ENCODE measurements at places on chromosomes 11 and 22.

GRCh38 chr11:76856106-76856505, 4.6 kb upstream of the ACER3 start:
- DNase-seq: no peak

GRCh38 chr11:39268176-39268690, 2191.2 kb downstream of the LRRC4C start:
- no peak for DNase-seq

- DNase-seq: no peak
Observed at GRCh38 chr11:69125861-69126260, 29.9 kb upstream of the SMIM38 start.

DNA sequence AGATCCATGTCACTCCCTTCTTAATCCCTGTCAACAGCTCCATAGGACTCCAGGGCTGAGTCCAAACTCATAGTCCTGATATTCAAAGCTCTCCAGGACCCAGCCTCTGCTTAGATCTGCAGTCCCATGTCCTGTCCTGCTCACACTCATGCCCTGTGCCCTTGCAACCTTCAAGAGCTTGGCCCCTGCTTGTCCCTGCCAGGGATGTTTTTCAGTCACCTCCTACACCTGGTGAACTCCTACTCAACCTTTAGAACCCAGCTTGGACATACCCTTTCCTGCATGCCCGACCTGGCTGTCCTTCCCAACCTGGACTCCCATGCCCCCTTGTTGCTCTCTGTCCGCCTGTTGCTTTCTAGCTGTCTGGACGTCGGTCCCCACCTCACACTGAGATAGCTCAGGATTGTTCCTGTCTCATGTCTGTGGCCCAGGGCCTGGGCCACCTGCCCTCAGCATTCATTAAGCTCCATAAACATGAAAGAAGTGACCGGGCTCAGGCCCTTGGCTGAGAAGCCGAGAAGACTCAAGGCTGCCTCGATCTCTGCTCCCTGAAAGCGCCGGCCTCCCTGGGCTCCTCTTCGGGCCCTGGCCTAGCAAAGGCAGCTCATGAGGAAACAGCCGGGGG, 48.8 kb upstream of the RTL6 start:
- no peak for DNase-seq

- DNase-seq: no peak
Observed at GRCh38 chr22:46688949-46689348, 49.1 kb downstream of the CERK start.

DNA sequence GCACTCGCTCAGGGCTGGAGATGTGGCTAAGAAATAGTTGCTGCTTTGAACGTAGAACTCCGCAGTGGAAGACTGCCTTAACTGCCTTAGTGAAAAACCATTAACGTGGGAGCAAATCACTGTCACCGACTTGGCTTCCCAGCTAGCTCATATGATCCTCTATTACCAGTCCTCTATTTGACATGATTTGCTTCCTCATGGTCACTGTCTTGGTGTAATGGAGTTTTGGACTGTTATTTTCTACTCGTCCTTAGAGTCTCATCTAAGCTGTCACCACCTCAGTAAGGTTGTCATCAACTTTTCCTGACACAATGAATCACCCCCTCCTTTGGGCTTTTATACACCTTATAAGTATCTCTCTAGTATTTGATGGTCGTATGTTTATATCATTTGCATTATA, 167.1 kb upstream of the NARS2 start:
- DNase-seq: no peak

GRCh38 chr11:111439901-111440300, 60.8 kb upstream of the POU2AF1 start:
- DNase-seq: no peak

DNA sequence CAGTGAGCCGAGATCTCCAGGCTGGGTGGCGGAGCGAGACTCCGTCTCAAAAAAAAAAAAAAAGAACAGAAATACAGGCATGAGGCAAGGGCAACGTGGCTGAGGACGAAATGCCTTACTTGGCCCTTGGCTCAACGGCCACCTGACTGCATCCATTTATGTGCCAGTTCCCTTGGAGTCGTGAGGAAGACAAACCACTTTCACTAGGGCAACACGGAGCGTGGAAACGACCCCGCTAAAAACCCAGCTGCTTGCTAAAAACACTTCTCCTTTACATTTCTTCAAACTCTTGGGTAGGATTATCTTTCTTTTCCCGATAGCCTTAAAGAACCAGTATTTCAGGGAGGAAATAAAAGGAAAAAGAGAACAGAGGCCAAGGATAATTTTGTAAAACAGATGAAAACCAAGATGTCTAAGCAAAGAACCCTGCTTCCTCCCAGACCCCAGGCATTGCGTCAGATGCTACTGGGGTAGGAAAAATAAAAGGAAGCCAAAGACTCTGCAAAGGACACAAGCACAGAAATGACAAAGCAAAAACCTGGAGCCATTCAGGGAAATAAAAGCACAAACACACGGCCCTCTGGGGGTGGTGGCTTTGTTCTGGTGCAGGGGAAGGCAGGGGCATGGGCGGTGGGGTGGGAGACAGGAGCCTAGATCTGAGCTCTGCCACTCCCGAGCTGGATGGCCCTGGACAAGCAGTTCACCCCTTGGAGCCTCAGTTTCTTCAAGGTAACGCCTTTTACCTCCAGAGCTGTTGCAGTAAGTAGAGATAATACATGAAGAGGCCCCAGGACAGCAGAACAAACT, 37.0 kb downstream of the PC start:
- DNase-seq: no peak

DNA sequence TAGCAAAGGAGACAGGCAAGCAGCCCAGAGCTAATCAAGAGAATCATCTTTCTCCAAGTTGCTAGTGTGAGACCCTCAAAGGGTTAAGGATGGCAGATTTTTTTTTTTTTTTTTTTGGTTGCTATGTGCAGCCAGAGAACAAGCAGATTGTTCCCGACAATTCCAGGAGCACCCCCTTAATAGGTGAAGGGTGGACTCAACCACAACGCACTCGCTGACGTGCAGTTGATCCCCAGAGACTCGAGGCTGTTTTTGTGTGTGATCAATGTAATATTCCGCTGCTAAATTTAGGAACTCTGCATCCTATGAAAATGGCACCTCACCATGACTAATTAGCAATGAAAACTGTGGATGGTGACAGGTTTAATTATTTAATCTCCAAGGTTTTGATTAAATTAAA, 789.0 kb downstream of the KCNA4 start:
- DNase-seq: no peak

- DNase-seq: no peak
Observed at GRCh38 chr11:255176-255575, 18.4 kb downstream of the PSMD13 start.

GRCh38 chr11:8328231-8328794, 64.6 kb upstream of the LMO1 start:
- DNase-seq: no peak

DNA sequence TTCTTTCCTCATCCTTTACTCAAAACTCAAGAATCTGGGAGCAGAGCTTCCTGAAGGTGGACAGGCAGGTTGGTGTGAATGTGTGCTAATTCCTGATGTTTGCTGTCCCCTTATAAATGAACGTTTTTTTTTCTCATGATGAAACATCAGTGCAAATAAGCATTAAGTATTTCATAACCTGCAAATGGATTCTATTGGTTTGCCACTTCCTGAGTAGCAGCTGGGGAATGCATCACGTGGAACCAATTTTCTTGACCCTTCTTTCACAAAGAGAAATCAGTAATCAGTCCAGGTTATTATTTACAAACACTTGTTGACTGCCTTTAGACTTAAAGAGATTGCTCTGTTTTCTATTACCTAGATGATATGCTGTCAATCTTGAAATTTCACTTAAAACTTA, 40.1 kb upstream of the SCN3B start:
- no peak for DNase-seq

DNA sequence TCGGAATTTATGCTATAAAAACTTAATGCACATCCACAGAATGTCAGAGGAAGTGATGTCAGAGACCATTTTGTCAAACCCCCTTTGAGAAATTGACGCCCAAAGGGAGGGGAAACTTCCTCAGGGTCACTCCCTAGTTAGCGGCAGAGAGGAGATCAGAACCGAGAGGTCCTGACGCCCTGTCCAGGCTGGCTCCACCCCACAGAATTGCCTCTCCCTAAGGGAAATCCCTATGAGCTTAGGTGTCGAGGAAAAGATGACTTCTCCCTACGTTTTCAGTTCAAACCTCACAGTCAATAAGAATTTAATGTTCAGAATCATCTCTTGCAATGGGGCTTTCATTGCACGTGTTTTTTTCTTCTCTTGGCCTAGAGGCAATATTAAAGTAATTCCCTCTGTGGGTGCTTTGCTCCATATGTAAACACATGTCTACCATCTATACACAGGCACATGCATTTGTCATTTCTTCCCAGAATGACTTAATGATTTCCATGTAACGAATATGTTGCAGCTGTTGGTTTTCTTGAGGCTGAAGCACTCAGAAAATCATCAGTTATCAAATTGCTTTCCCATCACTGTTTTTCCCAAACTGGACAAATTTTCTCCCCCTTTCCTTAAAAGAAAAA, 148.7 kb upstream of the TIMP3 start:
- DNase-seq: no peak

- DNase-seq: no peak
Observed at GRCh38 chr11:66437979-66438503, 607 bp downstream of the MRPL11 start.

DNA sequence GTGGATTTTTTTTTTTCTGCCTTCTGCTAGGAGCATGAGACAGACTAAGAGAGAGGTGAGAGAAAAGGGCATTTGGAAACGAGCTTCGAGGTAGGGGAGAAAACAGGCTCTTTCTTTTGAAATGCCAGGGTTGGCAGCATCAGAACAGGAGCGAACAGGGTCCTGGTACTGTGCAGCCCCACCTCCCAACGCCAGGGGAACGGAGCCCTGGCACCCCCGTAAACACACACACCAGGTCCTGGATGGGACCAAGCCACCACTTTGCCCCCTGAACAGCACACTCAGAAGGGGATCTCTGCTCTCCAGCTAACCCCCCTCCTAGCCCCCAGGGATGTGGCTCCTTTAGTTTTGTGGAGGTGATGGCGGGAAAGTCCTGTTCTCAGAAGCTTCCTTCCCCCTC, 127.1 kb downstream of the CTTN start:
- no peak for DNase-seq

- no peak for DNase-seq
Observed at GRCh38 chr11:61603667-61604066, 22.8 kb upstream of the SYT7 start.

DNA sequence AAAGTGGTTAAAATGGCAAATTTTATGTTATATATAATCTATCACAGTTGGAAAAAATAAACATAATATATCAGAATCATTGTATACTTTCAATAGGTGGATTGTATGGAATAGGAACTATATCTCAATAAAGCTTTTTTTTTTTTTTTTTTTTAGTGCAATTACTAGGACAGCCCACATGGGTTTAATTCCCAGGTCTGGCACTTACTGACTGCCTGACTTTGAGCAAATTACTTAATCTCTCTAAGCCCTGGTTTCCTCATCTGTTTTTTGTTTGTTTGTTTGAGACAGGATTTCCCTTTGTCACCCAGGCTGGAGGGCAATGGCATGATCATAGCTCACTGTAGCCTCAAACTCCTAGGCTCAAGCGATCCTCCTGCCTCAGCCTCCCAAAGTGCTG, 26.1 kb upstream of the BAIAP2L2 start:
- DNase-seq: no peak

DNA sequence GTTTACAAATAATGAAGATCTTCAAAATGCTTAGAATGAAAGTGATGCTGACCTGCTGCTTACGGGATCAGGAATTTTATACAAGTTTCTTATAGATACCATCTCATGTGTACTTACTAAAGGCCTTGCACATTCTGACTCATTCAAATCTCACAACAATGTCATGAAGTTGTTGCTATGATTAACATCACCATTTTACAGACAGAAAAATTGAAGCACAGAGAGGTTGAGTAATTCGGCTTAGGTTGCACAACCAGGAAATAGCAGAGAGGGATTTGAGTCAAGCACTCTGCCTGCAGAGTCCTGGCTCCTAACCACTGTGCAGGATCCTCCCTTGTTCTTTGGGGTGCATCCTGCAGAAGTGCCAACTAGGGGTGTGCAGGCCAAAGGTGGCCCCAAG, 471.9 kb downstream of the MIAT start:
- no peak for DNase-seq

GRCh38 chr22:23226497-23226850, 46.2 kb downstream of the BCR start:
- no peak for DNase-seq

DNA sequence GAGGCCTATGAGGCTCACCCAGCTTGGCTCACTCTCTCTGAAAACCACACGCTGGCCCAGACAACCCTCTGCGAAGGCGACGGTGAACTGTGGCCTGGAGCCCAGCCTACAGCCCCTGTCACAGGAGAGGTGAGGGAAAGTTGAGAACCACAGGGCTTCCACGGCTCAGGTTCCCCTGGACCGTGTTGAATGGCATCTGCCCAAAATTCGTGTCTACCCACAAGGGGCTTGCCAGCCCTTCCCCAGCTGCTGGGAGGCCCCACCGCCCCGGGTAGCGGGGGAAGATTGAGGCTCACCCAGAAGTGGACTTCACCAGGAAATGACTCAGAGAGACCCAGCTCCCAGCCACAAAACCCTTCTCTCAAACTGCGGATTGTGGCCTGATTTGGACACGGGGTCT, 197.1 kb downstream of the CTTN start:
- no peak for DNase-seq

DNA sequence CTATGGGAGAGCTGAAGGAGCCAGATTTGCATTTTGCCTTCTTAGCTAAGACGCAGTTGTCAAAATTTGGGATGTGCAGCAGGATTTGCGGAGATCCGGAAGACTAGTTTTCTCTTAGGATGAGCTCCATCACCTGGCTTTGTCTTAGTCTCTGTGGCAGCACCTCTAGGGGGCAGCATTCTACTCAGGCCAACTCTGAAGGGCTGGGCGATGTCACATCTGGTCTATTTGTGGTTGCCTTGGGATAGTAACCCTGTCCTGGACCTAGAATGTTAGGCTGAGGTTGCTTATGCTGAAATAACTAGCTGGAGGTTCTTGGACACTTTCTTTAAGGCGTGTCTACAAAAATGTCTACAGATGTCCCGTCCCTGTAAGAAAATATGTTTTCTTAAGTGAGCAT, 116.2 kb downstream of the FAT3 start:
- no peak for DNase-seq

GRCh38 chr11:40161854-40162410, 1297.5 kb downstream of the LRRC4C start:
- no peak for DNase-seq

DNA sequence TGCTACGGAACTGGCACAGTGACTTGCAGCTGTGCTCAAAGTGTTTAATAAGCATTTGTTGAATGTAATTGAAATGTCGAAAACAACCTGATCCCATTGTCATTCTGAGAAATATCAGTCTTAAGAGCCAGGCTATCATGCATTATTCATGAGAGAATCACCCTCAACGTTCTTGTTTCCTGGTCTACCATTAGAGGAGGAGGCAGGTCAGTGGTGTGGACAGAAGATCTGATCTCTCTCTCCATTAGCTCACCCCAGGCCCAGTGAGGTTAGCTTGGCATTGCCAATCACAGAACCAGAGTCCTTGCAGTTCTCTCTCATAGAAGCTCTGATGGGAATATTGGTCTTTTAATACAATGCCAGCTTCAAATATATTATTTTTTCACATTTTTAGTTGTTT, 121.1 kb upstream of the SPON1 start:
- DNase-seq: no peak

- DNase-seq: no peak
Observed at GRCh38 chr11:133019545-133020371, 512.5 kb downstream of the OPCML start.

Data from activated CD4-positive, alpha-beta T cell treated with anti-CD3 and anti-CD28 coated beads, Interleukin-2, amount 50 U/mL, for 1 hour (primary cell).